NCI-H1694 (cell line): ENCODE measurements at places on chromosomes 11 and 22.

- DNase-seq: no peak
Measured at GRCh38 chr11:35347921-35348331, 71.4 kb downstream of the SLC1A2 start.

DNA sequence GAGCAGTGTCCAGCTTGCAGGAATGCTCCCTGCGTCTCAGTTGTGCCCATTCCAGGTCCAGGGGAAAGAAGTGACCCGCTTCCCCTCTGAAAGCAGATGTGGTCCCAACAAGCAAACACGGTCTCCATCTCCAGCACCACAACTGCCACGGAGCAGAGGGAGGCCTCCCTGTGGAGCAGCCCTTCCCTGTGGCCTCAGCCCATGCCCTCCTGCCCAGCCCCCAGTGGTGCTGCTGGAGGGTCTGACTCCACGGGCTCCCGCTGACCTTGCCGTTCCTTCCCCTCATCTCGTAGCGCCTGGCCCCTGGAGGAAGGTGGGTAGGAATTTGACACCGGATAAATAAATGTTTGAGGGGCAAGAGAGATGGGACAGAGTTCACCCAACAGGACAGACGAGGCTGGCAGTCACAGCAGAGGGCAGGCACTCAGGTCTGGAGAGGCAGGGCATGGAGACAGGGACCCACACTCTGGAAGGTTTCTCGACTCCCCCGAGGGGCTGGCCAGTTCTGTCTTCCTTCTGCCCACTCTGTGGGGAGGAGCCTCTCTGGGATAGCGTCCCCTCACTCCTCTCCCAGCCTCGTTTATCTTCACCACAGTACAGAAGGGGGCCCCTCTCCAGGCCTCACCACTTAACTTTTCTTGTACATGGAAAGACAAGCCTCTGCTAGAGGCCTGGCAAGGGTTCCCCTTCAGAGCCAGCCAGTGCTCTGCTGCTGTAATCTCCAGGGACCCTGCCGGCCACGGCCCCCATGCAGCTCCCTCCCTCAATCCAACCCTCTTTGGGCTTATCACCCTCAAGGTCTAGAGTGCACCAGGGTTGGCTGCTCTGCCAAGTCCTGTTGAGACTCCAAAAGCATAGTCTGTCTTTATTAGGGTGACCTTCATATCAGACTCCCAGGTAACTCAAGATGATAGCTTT, 7.5 kb upstream of the ST3GAL4 start:
- no peak for DNase-seq

- DNase-seq: no peak
Measured at GRCh38 chr11:47992959-47993820, 12.8 kb downstream of the PTPRJ start.

GRCh38 chr22:25645266-25645665, 80.8 kb downstream of the GRK3 start:
- DNase-seq: no peak

- no peak for DNase-seq
Measured at GRCh38 chr11:85266646-85267045, 360.5 kb downstream of the DLG2 start.

DNA sequence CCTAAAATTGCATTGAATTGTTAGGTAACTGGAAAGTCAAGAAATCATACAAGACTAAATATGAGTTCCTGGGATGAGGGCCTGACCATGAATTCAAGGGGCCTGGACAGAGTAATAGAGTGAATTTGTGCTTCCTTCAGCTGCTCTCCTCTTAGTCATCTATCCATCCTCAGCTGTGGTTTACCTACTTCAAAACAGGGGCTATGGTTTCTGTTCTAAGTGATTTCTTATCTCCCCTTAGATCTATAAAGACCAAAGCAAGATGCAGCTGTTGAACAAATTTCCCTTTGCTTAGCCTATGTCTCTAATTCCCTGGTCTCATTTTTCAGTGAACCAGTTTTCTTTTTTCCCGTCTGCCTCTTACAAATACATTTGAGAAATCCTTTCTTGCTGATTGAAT, 428.5 kb downstream of the FAM181B start:
- DNase-seq: no peak

- DNase-seq: no peak
Measured at GRCh38 chr11:10692531-10693115, 932 bp downstream of the IRAG1 start.

GRCh38 chr22:23233084-23233531, 52.8 kb downstream of the BCR start:
- DNase-seq: no peak

DNA sequence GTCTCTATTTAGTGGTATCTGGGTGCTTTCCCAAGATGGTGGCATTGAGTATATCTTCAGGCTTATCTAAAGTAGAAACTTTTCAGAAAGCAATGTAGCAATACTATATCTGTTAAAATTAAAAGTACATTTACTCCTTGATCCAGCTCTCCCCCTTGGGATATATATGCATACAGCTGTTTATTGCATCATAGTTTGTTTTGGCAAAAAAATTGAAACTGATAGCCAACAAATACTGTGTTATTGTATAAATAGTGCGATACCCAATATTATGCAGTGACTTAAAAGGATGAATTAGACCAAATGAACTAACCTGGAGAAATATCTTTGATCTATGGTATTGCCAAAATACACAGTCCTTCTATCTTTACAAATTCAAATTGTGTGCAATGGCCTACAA, 8.4 kb upstream of the OR10A3 start:
- no peak for DNase-seq

DNA sequence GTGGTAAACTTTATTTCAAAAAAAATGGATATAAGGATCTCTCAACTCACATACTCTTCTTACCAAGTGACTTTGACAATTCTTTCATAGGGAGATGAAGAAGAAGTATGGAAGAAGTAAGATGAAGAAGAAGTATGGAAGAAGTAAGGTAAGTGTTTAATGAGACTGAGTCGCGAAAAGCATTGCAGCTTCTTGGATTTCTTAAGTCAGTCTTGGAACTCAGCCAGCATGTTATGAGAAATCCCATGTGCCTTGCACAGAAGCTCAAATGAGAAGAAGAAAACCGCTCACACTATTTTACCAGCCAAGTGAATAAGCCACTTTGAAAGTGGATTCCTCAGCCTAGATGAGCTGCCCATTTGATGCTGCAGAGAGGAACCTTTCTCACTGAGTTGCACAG, 332.0 kb upstream of the CCDC179 start:
- no peak for DNase-seq

DNA sequence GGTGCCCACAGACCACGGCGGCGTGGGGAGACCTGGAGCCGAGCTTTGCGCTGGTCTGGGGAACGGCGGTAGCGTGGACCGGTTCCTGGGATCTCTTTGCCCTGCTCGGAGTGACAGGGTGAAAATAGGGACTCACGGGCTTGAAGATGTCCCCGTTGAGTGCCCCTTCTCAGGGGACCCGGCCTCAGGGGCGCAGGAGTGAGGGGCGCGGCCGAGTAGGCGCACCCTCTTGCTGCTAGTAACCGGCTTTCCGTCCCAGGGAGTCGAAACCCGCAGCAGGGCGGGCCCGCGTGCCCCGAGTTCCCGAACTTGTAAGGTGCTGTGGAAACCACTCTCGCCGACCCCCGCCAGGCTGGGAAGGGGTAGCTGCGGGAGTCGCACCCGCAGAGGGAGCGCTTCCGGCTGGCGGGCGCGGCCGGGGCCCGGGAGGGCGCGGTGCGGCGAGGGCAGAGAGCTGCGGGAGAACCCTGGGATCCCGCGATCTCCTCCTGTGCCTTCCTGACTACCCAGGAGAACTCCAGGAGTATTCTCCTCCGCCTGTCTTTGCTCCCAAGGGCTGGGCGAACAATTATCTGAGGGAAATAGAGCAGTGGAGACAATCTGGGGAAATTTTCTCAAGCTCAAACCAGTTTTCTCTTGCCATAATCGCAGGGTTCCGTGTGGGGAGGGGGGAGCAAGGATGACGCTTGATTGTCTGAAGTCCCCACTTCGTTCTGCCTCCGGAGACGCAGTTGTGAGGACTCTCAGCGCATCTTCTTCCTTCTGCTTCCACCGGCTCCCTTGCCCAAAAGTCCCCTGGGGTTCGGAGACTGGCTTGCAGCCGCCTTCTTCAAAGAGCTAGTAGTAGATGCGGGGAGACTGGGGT, 666 bp downstream of the NELL1 start:
- no peak for DNase-seq

DNA sequence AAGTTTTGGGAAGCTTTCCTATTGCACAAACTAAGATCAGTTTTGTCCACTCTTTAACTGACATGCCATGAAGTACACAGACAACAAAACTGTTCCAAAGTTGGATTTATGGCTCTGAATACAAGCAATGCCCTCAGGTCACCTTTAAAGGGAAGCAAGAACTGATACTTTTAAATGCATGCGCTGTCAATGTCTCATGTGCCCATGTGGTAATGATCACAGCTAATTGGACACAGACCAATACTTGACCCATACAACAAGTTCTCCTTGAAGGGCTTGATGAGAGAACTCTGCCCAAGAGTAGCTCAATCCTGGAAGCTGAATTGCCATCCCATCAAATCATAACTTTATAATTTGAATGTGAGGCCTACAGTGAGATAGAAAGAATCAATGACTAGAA, 624.9 kb downstream of the ETS1 start:
- DNase-seq: no peak

GRCh38 chr11:32425761-32426160, 9.6 kb downstream of the WT1 start:
- no peak for DNase-seq

- DNase-seq: no peak
Measured at GRCh38 chr11:3154001-3154599, 11.0 kb downstream of the OSBPL5 start.

GRCh38 chr11:118265954-118266353, 1.9 kb upstream of the MPZL2 start:
- DNase-seq: no peak

DNA sequence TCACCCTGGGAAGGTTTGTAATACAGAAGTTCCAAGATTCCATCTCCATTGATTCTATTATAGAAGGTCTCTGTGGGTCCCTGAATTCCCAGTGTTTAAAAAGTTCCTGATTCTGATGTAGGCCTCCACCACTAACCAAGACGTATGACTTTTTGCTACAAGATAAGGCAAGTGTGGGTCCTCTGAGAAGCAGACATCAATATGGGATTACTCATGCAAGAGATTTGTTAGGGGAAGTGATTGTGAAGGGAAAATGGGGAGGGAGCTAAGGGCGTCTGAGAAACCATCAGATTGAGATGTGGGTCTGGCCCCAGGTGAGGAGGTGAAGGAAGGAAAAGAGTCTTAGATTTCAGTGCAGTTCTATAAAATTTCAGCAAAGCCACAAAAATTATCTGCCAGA, 10.2 kb upstream of the LGR4 start:
- no peak for DNase-seq

DNA sequence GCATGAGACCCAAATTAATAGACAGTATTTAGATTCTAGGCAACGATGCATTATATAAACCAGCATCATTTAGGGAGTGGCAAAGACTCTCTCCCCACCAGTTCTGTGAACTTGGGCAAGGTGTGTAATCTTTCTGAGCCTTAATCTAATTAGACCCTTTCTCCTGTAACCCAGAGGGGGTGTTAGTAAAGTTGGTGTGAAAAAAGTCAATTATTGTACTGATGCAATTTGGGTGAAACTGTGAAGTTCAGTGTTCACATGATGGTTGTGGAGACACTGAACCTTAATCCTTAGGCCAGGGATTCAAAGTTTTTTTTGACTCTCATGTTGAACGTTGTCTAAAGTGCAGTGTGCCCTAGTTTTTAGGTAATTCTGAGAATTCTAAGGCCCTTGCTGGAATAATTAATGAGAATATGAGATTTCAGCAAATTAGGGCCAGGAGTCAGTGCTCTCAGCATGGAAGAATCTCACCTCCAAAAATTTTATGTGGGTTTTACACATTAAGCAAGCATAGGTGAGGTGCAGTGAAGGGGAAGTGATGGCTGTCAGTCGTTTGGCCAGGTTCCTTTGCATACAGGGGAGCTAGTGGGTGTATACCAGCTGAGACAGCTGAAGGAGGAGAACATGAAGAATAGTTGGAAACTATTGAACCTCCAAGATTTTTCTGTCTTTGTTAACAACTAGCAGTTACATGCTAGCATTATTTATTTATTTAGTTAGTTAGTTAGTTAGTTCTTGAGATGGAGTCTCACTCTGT, 94.2 kb downstream of the PTPRJ start:
- DNase-seq: no peak

GRCh38 chr22:49800408-49801238, 27.1 kb downstream of the BRD1 start:
- DNase-seq: no peak

GRCh38 chr22:44146088-44146861, 34.5 kb upstream of the PARVG start:
- DNase-seq: no peak

DNA sequence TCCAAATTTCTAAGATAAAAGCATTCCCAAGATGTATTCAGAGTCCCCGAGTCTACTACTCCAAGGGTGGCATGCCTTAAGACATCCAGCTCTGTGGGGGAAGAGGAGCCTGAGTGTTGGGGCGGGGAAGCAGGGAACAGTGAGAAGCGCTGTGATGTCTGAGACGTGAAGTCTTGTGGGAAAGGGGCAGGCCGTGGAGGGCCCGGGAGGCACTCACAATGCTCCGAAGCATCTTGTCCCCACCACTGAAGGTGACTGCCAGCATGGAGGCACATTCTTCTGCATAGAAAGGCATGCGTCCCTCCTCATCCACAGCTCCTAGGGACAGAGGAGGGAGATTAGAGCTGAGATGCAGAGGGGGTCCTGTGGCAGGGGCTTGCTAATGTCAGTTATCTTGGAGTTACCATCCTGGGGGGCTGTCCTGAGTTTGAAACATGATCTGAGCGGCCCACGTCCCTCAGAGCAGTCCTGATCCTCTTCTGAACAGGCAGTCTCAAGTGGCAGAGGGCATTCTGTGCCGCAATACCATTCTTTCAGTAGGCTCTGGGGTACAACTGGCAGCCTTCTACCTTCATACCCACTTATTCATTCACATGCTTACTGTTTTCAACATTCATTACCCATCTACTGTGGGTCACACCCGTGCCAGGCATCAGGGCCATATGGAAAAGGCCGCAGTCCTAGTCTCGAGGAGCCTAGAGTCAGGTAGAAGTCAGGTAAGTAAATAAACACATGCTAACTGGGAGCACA, 8.7 kb downstream of the PCSK7 start:
- DNase-seq: no peak

DNA sequence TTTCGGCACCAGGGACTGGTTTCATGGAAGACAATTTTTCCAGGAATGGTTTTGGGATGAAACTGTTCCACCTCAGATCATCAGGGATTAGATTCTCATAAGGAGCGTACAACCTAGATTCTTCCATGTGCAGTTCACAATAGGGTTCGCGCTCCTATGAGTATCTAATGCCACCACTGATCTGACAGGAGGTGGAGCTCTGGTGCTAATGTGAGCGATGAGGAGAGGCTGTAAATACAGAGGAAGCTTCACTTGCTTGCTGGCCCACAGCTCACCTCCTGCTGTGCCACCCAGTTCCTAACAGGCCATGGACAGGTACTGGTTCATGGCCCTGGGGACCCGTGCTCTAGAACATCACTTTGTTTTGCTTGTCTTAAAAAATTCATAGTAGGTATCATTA, 41.8 kb upstream of the AMPD3 start:
- DNase-seq: no peak
